ENCODE measurements at places on chromosomes 4 and X.

DNA sequence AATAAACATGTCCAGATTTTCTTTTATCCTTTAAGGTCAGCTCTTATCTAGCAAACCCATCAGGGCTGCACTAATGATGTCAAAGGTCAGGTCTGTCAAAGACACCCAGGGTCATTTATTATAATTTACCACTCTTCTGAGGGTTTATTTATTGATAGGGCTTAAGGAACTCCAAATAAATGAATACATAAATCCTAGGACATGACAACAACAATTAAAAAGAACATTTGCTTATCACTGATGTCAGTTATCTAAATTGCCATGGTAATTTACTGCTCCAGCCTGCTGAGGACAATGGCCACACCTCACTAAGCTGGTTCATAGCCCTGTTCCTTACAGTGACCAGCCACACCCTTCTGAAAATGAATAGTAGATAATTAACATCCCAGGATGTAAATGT, 317.1 kb downstream of the UNC5C start:
- no peak for DNase-seq

DNA sequence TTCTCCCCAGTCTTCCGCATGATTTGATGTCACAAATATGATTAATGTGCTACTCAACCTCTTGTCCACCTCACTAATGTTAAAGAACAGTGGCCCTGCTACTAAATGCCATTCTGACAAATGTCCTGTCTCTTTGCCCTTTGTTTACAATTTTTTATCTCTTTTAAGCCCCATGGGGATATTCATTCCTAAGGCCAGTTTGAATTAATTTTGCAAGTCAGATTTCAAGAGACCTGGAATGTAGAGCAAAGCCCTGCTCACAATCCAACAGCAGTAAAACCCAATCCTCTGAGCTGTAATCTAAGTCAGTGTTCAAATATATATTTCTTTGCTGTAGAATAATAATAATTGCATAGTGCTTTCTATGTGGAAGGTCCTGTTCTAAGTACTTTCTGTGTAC, 81.2 kb downstream of the LDB2 start:
- DNase-seq, result no peak

DNA sequence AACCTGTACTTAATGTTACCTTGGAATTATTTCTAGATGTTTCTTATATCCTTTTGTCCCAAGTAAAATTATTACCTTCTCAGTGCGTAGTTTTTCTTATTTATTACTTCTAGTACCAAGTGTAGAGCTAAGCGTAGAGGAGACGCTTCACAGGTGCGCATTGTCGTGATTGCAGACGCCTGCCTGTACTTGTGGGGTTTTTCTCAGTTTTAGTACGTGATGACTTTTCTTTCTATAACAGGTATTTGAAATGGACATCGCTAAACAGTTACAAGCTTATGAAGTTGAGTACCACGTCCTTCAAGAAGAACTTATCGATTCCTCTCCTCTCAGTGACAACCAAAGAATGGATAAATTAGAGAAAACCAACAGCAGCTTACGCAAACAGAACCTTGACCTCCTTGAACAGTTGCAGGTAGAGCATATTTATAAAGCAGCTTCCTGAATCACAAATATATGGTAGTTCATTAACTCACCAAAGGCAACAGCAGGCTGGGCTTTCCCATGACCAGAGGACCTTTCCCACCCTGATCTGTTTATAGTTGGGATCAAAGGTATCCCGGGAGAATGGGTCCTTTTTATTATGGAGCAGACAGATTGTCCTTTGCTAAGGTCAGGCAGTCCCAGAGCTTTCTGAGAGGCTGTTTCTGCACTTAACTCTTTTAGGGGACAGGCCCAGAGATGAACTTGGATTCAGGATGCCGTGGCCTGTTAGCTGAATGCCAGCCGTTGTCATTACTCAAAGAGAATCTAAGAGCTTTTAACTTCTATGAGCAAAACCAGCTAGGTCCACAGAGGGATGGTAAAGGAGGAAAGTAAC, 172.9 kb downstream of the PTTG2 start:
- no peak for DNase-seq

- DNase-seq, result no peak
Measured at GRCh38 chr4:153937289-153937688, 148.4 kb upstream of the SFRP2 start.

DNA sequence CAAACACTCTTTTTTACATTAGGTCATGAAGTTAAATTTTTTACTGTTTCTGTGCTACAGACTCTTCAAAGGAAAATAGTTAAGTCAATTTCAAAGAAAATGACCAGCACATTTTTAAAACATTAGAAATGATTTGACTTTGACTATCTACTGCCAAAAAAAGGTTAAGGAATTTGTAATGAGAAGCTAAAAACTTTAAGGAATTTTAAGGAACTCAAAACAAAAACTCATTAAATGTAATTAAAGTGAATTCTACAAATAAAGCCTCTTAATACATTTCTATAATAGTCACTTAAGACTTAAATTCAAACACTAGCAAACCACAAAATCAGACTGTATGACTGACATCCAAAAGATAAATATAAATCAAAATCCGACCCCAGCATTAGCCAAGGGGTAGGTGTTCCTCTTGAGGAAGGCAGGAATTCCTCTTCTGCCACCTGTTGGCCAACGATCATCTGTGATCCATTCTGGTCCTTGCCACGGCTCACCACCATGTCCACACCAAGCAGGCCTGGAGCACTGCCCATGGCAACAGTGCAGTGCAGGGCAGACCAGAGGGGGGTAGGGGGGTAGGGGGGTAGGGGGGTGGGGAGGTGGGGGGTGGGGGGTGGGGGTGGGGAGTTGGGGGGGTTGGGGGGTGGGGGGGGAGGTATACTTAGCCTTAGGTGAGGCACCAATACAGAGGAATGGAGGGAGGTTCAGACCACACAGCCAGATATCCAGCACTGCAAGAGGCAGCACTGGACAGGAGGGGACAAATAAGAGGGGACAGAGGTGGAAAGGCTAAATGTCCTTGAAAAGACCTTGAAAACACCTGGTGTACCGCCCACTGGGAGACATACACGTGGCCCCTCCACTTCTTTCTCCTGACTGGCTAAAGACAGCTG, 287.4 kb downstream of the CHIC1 start:
- DNase-seq, result no peak

- DNase-seq, result no peak
Measured at GRCh38 chr4:95066050-95066449, 308.3 kb downstream of the BMPR1B start.

DNA sequence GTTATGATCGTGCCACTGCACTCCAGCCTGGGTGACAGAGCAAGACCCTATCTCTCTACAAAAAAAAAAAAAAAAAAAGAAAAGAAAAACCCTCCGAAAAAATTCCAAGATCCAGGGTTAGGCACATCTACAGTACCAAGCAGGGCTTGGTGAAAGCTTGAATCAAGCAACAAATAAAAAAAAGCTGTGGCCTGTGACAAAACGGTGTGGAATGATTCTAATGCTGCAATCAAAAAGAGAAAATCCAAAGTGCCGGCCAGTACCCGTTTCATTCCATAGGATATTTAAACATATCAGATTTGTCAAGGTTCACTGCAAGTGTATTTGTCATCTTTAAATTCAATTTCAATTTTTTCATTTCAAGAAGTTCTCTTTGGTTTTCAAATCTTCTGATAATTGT, 20.5 kb downstream of the RWDD4 start:
- DNase-seq, result no peak

DNA sequence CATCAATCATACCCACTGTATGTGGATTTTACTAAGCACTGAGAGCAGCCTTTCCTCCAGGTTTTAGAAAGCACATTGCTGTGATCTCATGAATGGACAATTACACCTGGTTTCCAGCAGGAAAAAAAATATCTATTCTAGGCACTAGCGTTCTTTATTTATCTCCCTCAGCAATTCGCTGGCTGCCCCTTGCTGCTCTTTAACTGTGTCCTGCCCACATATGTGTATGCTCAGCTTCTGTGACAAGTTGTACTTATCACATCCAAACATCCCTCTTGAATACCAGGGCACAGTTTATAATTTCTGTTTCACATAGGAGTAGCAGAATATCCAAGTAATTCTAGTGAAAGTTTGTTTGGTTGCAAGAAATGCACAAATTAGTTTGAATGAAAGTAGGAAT, 146.8 kb downstream of the USP46 start:
- no peak for DNase-seq

DNA sequence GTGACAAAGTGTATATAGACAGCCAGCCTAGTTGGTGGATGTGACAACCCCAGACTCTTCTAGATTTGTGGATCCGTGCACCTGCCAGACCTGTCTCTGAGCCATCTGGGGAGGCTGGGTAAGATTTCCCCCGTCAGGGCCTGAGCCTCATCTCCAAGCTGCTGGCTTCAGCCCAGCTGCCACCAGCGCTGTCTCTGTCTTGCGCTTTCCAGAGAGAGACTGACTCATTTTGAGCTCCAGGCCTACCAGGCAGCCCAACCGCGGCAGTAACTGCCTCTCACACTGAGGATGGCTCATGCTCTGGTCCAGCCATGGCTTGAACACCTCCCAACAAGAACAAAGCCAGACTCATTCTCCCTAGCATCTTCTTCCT, 26.4 kb downstream of the NOP14 start:
- no peak for DNase-seq

DNA sequence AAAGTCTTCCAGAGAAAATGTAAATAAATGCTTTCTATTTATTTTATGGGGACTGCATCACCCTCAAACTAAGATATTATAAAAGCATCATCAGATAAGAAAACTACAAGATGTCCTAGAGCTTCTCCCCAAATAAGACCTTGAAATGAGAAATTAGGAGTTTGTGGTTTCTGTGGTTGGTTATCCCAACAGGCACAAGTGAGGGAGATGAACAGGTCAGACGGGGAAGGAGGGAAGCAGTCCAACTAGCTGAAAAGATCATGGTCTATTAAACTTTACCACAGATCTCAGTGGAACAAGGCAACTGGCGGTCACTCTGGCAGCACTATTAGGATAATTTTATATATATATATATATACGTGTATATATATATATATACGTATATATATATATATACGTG, 319.3 kb upstream of the GRID2 start:
- DNase-seq, result no peak

- no peak for DNase-seq
Measured at GRCh38 chrX:105211066-105211575, 9.4 kb downstream of the TEX13A start.

GRCh38 chr4:14810121-14810520, 192.2 kb upstream of the CPEB2 start:
- DNase-seq, result no peak

- DNase-seq, result no peak
Measured at GRCh38 chr4:66555301-66555700, 885.0 kb upstream of the EPHA5 start.

- DNase-seq, result no peak
Measured at GRCh38 chr4:119598521-119598920, 30.1 kb downstream of the PDE5A start.

- no peak for DNase-seq
Measured at GRCh38 chrX:111268506-111268905, 1.8 kb downstream of the CAPN6 start.

DNA sequence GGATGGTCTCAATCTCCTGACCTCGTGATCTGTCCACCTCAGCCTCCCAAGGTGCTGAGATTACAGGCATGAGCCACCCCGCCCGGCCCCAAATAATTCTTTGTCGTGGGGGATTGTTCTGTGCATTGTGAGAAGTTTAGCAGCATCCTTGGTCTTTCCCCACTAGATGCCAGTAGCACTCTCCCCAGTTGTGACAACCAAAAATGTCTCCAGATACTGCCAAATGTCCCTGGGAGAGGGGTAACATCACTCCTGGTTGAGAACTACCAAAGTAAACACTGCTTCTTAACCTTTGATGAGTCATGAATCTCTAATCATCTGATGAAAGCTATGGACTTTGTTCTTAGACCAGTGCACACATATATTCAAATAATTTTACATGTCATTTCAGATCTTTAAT, 90.7 kb upstream of the BRS3 start:
- DNase-seq, result peak; percentile 86

GRCh38 chr4:4339504-4340085, 47.3 kb upstream of the NSG1 start:
- no peak for DNase-seq

DNA sequence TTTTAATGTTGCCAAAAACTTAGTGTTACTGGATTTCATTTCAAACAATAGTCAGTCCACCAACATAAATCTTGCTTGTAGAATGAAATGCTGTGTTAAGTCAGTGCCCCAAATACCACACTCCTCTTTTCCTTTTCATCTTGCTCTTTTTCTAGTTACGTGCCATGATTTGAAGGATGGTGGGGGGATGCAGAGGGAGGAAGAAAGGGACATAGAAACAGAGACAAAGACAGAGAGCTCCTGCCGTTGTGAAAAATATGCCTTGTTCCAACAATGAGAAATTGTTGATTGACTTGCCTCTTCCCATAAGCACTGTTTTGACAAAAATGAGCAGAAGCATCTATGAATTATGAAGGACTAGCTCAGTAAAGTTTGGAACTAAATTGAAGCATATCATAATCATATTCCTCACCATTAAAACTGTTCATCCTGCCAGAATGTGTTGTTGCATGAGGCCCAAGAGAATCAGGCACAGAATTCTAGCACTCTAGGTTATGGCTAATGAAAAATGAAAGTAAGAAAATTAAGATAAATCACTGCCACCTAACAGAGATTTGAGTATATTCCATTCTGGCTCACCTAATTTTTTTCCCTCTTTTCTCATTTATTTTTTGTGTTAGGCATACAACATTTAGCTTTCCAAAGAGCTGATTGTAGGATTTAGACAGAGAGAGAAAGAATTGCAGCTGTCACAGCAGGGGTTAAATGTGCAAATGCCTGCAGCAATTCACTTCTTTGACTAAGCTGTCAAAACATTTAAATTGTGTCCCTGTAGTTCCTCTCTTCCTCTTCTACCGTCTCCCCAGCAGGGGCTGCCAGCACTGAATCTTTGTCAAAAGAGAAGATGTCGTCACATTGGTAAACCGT, 111.6 kb upstream of the PTPN13 start:
- no peak for DNase-seq

- DNase-seq, result no peak
Measured at GRCh38 chrX:141375011-141375760, 132.9 kb upstream of the SPANXC start.

All from PC-9 (cell line).